Endodermal cell (in vitro differentiated cells): ENCODE measurements at places on chromosomes 7 and 10.

GRCh38 chr10:71816936-71817618, 34.0 kb downstream of the PSAP start:
- no peak overlapping the region for H3K4me3 ChIP-seq
- no peak overlapping the region for H3K27ac ChIP-seq

DNA sequence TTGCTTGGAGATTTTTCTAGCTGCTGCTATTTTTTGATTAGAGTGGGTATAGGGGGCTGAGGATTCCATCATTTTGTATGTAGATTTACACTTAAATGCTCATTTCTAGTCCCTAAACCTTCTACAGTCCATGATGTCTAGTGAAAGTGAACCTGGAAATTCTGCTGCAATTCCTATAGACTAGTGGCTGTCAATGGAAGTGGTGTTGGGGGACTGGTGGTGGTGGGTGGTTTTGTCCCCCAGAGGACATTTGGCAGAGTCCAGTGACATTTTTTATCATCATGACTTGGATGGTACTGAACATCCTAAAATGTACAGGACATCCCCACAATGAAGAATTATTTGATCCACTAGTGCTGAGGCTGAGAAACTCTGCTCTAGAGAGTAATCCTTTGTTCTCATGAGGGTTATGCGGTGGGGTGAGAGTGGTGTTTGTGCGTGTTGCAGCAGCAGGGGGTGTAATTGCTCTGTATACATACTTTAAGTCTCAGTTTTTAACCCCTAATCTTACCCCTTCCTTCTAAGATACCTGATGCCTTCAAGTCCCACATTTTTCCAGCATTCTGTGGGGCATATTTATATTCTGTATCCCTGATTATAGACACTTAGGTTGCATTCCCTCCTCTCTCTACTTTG, 35.0 kb downstream of the KIF11 start:
- no peaks in the 10 kb centered on the region for H3K27me3 ChIP-seq
- no peak overlapping the region for H3K4me3 ChIP-seq
- H3K27ac ChIP-seq = no peak overlapping the region
- DNase-seq = peak; percentile 45
- H3K36me3 ChIP-seq = peaks cover 83% of the 10 kb centered on the region

GRCh38 chr7:4828720-4829383, 33.0 kb downstream of the PAPOLB start:
- H3K27me3 ChIP-seq = no peaks in the 10 kb centered on the region
- peaks cover 9% of the 10 kb centered on the region for H3K36me3 ChIP-seq
- no peak for DNase-seq
- no peak overlapping the region for H3K27ac ChIP-seq

DNA sequence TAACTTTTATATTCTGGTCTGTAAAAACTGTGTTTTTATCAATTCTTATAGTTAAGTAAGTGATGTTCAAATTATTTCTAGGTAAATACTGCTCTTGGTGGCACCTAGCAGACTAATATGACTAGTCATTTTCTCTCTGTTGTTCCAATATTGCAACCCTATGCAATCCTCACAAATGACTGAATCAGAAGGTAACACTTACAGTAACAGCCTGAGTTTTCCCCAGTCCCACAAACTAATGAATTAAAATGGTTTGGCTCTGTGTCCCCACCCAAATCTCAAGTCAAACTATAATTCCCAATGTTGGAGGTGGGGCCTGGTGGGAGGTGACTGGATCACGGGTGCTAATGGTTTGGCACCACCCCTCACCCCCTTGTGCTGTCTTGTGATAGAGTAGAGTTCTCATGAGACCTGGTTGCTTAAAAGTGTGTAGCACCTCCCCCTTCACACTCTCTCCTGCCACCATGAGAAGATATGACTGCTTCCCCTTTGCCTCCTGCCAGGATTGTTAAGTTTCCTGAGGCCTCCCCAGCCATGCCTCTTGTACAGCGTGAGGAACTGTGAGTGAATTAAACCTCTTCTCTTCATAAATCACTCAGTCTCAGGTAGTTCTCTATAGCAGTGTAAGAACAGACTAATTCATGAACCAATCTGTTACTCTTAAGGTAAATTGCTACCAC, 43.5 kb downstream of the MTPN start:
- H3K4me3 ChIP-seq = no peak overlapping the region
- peaks cover 8% of the 10 kb centered on the region for H3K36me3 ChIP-seq
- peaks cover 35% of the 10 kb centered on the region for H3K27me3 ChIP-seq
- H3K27ac ChIP-seq = no peak overlapping the region
- peaks cover 34% of the 10 kb centered on the region for H3K4me1 ChIP-seq
- no peak for DNase-seq

DNA sequence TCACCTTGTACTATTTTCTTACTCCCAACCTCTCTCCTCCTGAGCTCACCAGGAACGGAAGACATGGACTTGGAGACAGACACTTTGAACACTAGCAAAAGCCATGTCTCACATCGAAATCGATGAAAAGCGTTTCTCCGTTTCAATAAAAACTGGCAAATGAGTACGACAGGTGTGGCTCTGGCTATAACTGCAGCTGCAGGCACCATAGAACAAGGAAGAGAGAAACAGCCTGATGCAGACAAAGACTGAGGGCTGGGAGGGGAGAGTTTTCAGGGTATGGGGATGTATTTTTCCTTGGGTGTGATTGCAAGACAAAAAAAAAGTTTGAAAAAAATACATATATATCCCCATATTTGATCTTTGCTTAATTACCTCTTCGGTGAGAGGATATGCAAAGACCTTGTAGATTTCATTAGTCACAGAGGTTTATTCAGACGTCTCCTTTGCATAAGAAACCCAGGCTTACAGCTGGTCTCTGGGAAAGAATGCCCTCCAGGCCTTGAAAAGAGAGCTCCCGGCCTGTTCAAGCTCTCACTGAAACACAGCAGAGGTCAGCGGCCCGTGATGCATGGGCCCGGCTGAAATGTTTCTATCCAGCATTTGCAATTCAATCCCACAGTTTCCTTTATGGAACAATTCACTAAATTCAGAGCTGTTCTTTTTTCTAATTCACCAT, 63.1 kb downstream of the TLL2 start:
- no peak overlapping the region for H3K4me3 ChIP-seq
- H3K4me1 ChIP-seq = peaks cover 7% of the 10 kb centered on the region

GRCh38 chr7:95881597-95881996, 109.2 kb downstream of the DYNC1I1 start:
- peaks cover 14% of the 10 kb centered on the region for H3K36me3 ChIP-seq
- no peak for DNase-seq
- no peaks in the 10 kb centered on the region for H3K4me1 ChIP-seq
- H3K27me3 ChIP-seq = no peaks in the 10 kb centered on the region
